ENCODE measurements at places on chromosomes 13 and 19.

- peaks cover 11% of the 10 kb centered on the region for H3K27me3 ChIP-seq
- H3K4me1 ChIP-seq: no peaks in the 10 kb centered on the region
- H3K27ac ChIP-seq: no peak within 1 kb of the TSS
- peaks cover 10% of the 10 kb centered on the region for H3K36me3 ChIP-seq
- H3K4me3 ChIP-seq: peak within 1 kb of the TSS; percentile 92
- DNase-seq: peak; percentile 53
Measured at GRCh38 chr19:18895824-18896341, at the start of gene CERS1. Gene CERS1, minus strand, starts transcription at chr19:18896158. Its CDS starts 86 bp downstream, at chr19:18896072.

GRCh38 chr13:110820322-110820721 lies 94.5 kb downstream of the ANKRD10 start:
- no peak overlapping the region for H3K4me3 ChIP-seq
- no peaks in the 10 kb centered on the region for H3K4me1 ChIP-seq
- no peak overlapping the region for H3K27ac ChIP-seq

DNA sequence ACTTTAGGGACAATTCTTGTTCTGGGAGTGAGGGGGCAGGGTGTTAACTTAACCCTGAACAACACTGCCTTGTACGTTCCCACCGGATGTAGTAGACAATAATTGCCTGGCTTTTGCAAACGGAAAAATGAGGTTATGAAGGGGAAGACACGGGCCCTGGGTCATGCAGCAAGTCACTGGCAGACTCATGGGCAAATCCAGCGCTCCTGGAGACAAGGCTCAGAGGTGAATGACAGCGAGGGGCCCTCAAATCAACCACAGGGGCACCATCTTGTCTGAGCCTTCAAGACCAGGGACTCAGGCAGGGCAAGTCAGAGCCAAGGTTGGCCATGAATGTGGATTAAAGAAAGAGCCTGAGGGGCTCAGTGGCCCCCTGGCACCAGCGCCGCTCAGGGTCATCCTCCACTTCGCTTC lies 2.8 kb downstream of the RASA3 start:
- H3K4me3 ChIP-seq: peak overlapping the region; percentile 81
- H3K27ac ChIP-seq: peak overlapping the region; percentile 93
- H3K4me1 ChIP-seq: peaks cover 57% of the 10 kb centered on the region
- peaks cover 22% of the 10 kb centered on the region for H3K36me3 ChIP-seq
- DNase-seq: no peak

GRCh38 chr13:108451121-108451520 lies 178.3 kb upstream of the MYO16 start:
- no peak overlapping the region for H3K4me3 ChIP-seq
- no peaks in the 10 kb centered on the region for H3K4me1 ChIP-seq
- no peaks in the 10 kb centered on the region for H3K27me3 ChIP-seq
- no peak for DNase-seq
- no peaks in the 10 kb centered on the region for H3K36me3 ChIP-seq
- no peak overlapping the region for H3K27ac ChIP-seq
